Renal pelvis (tissue), 12 donors: ENCODE measurements at places on chromosomes 5 and 9. TPM values are rescaled to one million over a fixed set of nuclear protein-coding genes. Genes with fewer than 3 reads are reported as not detected.

PCA3 gene
- 2.2 TPM for polyA plus RNA-seq

OSTF1 gene
- 24.7 TPM for polyA plus RNA-seq

TRPM6 gene
- polyA plus RNA-seq: 0.54 TPM

SLC4A9 gene
- 36.4 TPM for polyA plus RNA-seq

CCDC180 gene
- 17.0 TPM for polyA plus RNA-seq

GAPVD1 gene
- polyA plus RNA-seq: 35.6 TPM

ZBTB34 gene
- 20.5 TPM for polyA plus RNA-seq

DAB2 gene
- 235 TPM for polyA plus RNA-seq

GRCh38 chr5:35656721-35657120 lies 39.1 kb downstream of the SPEF2 start:
- DNase-seq: no peak

DNA sequence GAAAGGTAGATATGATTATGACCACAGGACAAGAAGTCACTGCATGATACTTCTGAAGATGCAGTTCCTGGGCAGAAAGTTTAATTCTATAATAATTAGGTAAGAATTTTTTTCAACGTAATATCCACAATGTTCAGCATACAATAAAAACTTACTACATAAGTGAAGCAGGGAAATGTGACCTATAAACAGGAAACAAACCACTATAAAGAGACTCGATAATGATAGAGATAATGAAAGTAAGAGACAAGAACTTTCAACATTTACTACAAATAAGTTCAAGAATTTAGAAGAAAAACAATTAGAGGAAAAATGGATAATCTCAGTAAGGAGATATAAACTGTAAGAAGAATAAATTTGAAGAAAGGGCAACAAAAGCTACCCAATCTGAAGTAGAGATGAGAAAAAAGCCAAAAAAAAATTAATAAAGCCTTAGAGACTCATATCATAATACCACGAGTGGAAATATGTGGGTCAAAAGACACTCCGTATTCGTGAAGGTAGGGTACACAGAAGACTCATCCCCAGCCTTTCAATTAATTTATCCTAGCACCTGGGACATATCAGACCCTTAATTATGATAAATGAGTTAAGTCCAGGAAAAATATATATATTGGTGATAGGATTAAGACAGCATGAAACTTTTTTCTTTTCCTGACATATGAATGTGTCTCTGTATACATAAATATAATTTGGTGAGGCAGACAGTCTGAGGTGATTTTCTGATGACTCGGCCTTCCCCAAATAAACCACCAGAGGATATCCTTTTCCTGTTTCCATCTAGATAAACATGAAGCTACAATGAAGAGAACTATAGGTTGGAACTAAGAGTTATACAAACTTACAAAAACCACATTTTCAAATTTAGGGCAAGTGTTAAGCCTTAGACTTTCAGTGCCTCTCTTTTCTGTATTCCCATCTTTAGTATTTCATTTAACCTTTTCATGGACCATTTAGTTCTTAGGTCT lies 120.4 kb downstream of the RAPGEF6 start:
- DNase-seq: no peak

DNA sequence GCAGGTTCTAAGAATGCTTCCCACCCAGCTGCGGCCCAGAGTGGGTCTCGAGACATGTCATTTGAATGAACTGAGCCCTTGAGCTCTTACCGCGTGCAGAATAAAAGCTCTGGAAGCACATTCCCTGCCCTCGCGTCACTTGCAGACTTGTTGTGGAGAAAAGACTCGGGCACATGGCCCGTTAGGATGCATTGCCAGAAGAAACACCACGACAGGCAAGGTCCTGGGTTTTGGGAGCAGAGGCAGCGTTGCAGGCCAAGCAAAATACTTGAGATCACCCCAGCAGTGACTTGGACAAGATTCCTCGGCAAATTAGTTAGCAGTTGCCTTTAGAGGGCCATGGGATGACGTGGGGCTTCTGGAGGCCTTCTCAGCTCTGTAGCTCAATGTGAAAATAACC lies 170.8 kb upstream of the MSX2 start:
- DNase-seq: no peak

GRCh38 chr5:180723936-180724335 lies 15.9 kb downstream of the OR2Y1 start:
- no peak for DNase-seq

GRCh38 chr5:157858527-157859226 lies at the start of gene CLINT1:
TSS of gene CLINT1 (minus strand) at chr5:157859145. CDS start at chr5:157858970, 175 bp downstream.
- peak; percentile 87 for DNase-seq

DNA sequence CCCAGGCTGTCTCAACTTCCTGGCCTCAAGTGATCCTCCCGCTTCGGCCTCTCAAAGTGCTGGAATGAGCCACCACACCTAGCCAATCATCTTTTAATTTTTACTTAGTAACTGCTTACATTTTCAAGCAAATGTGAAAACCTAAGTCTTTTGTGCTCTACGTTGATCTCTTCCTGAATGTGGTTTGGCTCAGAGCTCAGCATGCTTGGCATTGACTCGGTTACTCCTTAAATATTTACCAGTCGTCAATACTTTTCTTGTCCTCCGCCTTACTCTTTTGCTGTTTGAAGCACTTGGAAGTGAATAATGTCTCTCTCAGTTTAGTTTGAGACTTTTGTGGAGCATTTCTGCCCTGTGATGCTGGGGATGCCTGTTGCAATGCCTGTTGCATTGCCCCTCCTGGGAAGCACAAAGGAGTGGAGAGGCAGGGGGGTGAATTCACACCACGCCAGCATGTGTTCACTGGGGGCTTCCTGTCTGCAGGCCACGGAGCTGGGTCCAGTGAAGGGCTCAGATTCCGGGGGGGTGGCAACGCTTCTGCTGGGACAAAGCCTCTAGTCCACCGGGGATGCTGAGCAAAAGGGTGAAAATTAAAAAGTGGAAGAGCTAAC lies 13.1 kb upstream of the TENT4A start:
- DNase-seq: no peak

DNA sequence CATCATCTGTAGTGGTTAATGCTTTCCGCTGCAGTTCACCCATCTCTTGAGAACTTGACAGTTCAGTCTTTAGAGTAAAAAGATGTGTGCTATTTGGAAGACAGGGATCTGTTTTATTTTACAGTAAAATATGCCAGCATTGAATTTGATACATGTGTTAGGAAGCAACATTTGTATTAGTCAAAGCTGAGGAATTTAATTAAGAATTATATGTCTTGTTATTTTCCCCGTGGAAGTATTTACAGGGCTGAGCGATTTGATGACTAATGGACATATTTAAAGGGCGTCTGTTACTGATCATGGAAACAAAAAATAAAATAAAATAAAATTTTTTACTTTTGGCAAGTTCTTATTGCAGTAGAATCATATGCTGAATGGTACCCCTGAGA lies 101.3 kb downstream of the PAM start:
- DNase-seq: no peak

DNA sequence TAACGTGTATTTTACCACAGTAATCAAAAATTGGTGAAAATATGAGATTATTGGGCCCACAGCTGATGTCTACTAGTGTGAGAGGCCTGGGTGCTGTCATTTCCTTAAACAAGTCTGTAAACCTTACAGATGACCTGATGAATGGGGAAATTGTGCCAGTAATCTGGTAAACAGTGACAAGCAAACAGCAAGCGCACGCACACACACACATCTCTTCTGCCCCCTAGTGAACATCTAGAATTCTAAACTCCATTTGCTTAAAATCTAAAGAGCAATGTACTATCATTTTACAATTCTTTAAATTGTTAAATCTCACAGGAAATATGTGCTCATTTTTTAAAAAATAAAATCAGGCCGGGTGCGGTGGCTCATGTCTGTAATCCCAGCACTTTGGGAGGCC lies 7.5 kb upstream of the RAPGEF1 start:
- no peak for DNase-seq

DNA sequence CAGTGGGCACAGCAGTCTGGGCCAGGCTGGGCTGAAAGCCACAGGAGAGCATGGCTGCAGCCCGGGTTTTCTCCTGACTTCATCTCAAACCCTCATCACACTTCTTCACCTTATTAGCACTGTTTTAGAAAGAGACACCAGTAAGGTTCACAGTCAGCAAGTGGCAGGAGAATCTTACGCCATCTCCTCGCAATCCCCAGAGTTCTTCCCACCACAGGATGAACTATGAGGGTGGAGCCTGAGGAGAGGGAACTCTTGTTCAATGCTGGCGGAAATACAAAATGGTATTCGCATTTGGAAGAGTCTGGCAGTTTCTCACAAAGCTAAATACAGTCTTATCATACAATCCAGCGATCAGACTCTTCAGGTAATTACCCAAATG lies 14.7 kb downstream of the BICD2 start:
- DNase-seq: no peak

DNA sequence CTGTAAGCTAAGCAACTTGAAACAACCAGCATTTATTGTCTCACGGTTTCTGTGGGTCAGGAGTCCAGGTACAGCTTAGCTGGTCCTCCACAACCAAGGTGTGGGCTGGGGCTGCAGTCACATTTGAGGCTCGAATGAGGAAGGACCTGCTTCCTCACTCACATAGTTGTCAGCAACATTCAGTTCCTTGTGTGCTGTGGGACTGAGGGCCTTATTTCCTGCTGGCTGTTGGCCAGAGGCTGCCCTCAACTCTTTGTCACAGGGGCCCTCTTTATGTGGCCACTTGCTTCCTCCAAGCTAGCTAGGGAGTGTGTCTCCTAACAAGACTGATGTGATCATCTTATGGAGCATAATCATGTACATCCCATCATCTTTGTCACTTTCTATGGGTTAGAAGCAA lies 29.2 kb upstream of the SEMA4D start:
- no peak for DNase-seq

DNA sequence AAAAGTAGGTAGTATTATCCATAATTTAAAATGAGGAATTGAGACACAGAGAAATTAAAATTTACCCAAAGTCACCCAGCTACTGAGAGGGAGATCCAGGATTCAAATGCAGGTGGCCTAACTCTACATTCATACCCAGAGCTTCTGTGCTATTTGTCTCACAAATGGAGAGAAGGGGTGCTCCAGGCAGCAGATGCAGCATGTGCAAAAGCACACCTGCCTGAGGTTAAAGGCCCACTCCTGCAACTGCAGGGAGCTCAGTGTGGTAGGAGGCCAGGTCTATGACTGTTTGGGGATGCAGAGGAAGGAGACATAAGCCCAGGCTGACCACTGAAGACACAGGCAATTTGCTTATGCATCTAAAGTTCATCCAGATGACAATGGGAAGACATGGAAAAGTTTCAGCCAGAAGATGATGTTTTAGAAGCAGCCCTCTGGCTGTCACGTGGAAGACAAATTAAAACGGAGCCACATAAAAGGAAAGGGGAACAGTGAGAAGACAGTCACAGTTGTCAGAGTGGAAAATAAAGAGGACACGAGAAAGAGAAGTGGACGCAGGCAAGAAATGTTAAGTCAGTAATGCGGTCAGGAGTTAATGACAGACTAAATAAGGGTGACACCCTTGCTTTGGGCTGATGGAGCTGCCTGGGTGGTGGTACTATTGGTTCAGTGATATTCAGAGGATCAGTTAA lies 214.7 kb downstream of the EBF1 start:
- no peak for DNase-seq

- DNase-seq: no peak
Measured at GRCh38 chr5:157658893-157659292, 6.7 kb upstream of the SOX30 start.

GRCh38 chr5:132223861-132224260 lies 3.8 kb downstream of the P4HA2 start:
- no peak for DNase-seq

GRCh38 chr5:45622365-45622764 lies 73.8 kb downstream of the HCN1 start:
- no peak for DNase-seq

DNA sequence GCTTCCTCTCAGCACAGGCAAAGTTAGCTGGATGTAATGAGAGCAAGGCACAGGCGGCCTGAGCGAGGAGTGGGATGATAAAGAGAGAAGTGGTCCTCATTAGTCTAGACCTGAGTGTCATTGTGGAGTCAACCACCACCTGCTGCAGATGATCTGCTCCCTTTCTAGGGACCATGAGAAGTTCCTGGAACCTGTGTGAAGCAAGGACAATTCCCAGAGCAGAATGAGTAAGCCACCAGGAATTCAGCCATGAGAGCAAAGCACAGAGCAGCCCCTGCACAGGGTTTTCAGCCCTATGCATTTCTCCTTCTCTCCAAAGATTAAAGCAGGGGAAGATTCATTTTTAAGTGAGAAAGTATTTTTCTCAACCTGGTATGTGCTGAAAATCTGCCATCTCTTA lies 146.8 kb upstream of the SPEF2 start:
- DNase-seq: no peak

DNA sequence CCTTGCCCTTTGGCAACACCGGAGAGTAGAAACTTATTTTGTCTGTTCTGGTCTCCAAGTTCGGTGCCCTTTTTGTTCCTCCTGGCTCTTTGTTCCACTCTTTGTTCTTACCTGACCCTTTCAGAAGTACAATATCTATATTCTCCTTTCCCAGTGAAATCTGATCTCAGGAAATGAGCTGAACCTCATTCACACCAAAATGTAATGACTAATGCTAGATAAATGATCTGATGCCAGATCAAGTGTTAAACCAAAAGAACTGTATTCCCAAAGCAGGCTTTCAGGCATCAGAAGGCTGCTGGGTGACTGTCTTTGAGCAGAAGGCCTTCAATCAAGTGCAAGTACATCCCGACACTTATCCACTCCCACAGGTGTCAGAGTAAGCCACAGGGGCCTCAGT lies 156.4 kb downstream of the SPOCK1 start:
- no peak for DNase-seq

- peak; percentile 89 for DNase-seq
Measured at GRCh38 chr5:111680737-111681413, 76.1 kb downstream of the NREP start.

DNA sequence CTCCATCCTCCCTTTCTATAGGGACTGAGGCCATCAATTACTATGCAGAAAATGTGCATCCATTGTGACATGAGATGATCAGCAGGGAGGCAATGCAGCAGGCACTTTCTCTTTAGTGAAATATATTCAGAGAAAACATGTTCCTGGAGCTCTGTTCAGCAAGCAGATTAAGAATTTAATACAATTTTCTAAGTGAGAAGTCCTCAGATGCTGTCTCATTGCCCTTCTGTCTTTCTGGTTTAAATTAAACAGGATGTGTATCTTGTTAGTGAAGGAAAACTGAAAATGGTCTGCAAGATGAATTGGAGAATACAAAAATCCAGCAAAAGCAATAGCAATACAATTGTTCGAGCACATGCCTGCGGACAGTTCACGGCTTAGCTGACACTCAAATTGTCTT lies 445.8 kb upstream of the RIOK2 start:
- DNase-seq: no peak

- no peak for DNase-seq
Measured at GRCh38 chr5:136195971-136196820, 3.2 kb upstream of the SMIM32 start.

GRCh38 chr5:93890657-93891056 lies 149.3 kb upstream of the POU5F2 start:
- DNase-seq: no peak
